ENCODE measurements at places on chromosomes 6 and 20. TPM values are rescaled to one million over a fixed set of nuclear protein-coding genes. Genes with fewer than 3 reads are reported as not detected.

NFKBIL1 gene
- 30.3 TPM for total RNA-seq

VSX1 gene
- not detected for total RNA-seq

SIRPB1 gene
- total RNA-seq: 0.62 TPM

ME1 gene
- 2.0 TPM for total RNA-seq

ZNF451 gene
- 126 TPM for total RNA-seq

RFX6 gene
- not detected for total RNA-seq

All from neural progenitor cell (in vitro differentiated cells).